ENCODE measurements at places on chromosomes 1 and 21. TPM values are rescaled to one million over a fixed set of nuclear protein-coding genes. Genes with fewer than 3 reads are reported as not detected.

The LCE3D gene
- not detected for total RNA-seq

The FCRL4 gene
- not detected for total RNA-seq

The FAM229A gene
- 5.4 TPM for total RNA-seq

The PLA2G2A gene
- total RNA-seq: 170 TPM

Data from hepatocyte (in vitro differentiated cells).